CD4-positive, alpha-beta T cell (primary cell): ENCODE measurements at places on chromosomes 2 and 18. TPM values are rescaled to one million over a fixed set of nuclear protein-coding genes. Genes with fewer than 3 reads are reported as not detected.

DNA sequence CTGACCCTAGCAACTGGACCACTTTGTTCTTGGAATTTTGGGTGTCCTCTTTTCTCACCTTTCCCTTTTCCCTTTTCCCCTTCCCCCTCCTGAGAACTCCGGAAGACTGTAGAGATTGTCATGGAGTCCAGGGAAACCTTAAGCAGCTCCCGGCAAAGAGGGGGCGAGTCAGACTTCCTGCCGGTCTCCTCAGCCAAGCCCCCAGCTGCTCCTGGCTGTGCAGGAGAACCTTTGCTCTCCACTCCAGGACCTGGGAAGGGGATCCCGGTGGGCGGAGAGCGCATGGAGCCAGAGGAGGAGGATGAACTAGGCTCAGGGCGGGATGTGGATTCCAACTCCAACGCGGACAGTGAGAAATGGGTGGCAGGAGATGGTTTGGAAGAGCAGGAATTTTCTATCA, 20.5 kb downstream of the SETBP1 start:
- no peaks in the 10 kb centered on the region for H3K36me3 ChIP-seq
- no peak overlapping the region for H3K4me3 ChIP-seq
- no peaks in the 10 kb centered on the region for H3K27me3 ChIP-seq
- no peaks in the 10 kb centered on the region for H3K4me1 ChIP-seq
- no peak overlapping the region for H3K27ac ChIP-seq

GRCh38 chr18:50986360-50987087, 18.7 kb downstream of the ELAC1 start:
- no peak overlapping the region for H3K4me3 ChIP-seq
- H3K36me3 ChIP-seq = peaks cover 17% of the 10 kb centered on the region
- no peak for DNase-seq
- H3K27me3 ChIP-seq = no peaks in the 10 kb centered on the region
- no peaks in the 10 kb centered on the region for H3K4me1 ChIP-seq

- H3K36me3 ChIP-seq = no peaks in the 10 kb centered on the region
- DNase-seq = peak; percentile 21
- H3K27ac ChIP-seq = no peak overlapping the region
- H3K27me3 ChIP-seq = no peaks in the 10 kb centered on the region
- H3K4me1 ChIP-seq = peaks cover 11% of the 10 kb centered on the region
Observed at GRCh38 chr2:50492477-50492851, 539.5 kb downstream of the NRXN1 start.

DNA sequence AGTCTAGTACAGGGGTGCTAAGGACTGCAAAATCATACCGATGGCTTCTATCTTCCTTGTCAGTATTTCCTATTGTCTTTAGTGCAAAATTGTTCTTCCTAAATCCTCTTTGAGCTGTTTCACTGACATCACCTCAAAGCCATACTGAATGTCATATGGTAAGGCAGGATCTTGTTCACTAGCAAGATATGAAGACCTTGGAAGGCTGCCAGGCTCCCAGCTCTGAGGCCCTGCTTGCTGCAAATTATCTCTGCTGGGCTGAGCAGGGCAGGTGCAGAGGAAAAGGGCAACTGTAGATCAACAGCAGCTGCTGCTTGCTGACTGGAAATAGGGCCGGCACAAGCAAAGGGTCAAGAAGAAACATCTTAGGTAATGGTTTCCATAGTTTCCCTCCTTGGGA, 58.2 kb downstream of the PMAIP1 start:
- H3K27ac ChIP-seq = no peak overlapping the region
- H3K4me1 ChIP-seq = no peaks in the 10 kb centered on the region
- no peak overlapping the region for H3K4me3 ChIP-seq
- no peaks in the 10 kb centered on the region for H3K36me3 ChIP-seq

DNA sequence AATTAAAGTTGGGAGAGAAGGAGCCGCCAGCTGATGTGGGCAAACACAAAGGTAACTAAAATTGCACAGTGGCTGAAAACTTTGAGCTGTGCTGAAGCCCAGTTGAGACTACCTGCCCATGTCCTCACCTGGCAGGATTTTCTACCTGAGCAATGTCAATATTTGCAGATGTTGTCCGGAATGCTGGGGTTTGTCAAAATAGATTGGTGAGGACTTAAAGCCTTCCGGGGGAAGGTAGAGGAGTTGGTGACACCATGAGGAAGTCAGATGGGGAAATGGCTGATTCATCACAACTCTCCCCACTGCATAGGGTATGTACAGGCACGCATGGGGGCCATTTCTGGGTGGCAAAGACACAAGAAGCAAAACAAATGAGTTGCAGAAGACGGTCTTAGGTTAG, 114.9 kb downstream of the ALK start:
- no peak for DNase-seq
- H3K27ac ChIP-seq = no peak overlapping the region
- no peaks in the 10 kb centered on the region for H3K4me1 ChIP-seq
- H3K4me3 ChIP-seq = no peak overlapping the region
- no peaks in the 10 kb centered on the region for H3K36me3 ChIP-seq
- no peaks in the 10 kb centered on the region for H3K27me3 ChIP-seq

- H3K36me3 ChIP-seq = no peaks in the 10 kb centered on the region
- H3K27ac ChIP-seq = no peak overlapping the region
- no peaks in the 10 kb centered on the region for H3K4me1 ChIP-seq
- H3K27me3 ChIP-seq = peaks cover 6% of the 10 kb centered on the region
Observed at GRCh38 chr2:205848601-205849000, 166.3 kb downstream of the NRP2 start.

GRCh38 chr2:229679393-229680125, 34.8 kb downstream of the DNER start:
- peaks cover 20% of the 10 kb centered on the region for H3K27me3 ChIP-seq
- no peaks in the 10 kb centered on the region for H3K36me3 ChIP-seq
- H3K4me1 ChIP-seq = no peaks in the 10 kb centered on the region
- no peak for DNase-seq

GRCh38 chr2:171523088-171524017, 1.1 kb downstream of the CYBRD1 start:
- peaks cover 23% of the 10 kb centered on the region for H3K4me1 ChIP-seq
- no peak overlapping the region for H3K27ac ChIP-seq
- peaks cover 25% of the 10 kb centered on the region for H3K27me3 ChIP-seq
- DNase-seq = peak; percentile 23
- H3K36me3 ChIP-seq = no peaks in the 10 kb centered on the region
- H3K4me3 ChIP-seq = peak overlapping the region; percentile 47

The RAB6C gene
- total RNA-seq = not detected

DNA sequence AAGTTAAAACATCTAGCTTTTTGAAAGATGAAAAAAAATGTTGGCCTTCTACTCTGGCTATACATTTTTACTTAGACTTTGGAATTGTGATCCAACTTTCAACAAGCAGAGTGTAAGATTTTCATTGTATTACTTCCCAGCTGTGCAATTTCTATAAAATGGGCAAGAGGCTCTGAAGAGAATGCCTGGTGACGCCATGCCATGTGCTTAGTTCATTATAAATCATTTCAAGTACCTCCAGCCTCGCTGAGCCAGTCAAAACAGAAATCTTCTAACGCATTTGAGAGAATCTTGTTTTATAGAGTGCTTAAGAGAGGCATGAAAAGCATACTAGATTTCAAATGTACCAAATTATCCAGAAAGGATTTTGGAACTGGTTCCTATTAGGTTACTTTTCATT, 10.1 kb upstream of the STK17B start:
- no peaks in the 10 kb centered on the region for H3K36me3 ChIP-seq
- H3K27me3 ChIP-seq = no peaks in the 10 kb centered on the region
- H3K4me1 ChIP-seq = peaks cover 83% of the 10 kb centered on the region
- no peak overlapping the region for H3K4me3 ChIP-seq
- H3K27ac ChIP-seq = peak overlapping the region; percentile 68
- no peak for DNase-seq
